ENCODE measurements at places on chromosomes 3 and 15. TPM values are rescaled to one million over a fixed set of nuclear protein-coding genes. Genes with fewer than 3 reads are reported as not detected.

RPL4 gene
- 1,891 TPM for total RNA-seq

ROBO2 gene
- not detected for total RNA-seq

SOX14 gene
- not detected for total RNA-seq

CNBP gene
- total RNA-seq, result 246 TPM

GATM gene
- total RNA-seq, result 0.28 TPM

P2RY14 gene
- total RNA-seq, result not detected

NUP210 gene
- 0.28 TPM for total RNA-seq

RLBP1 gene
- total RNA-seq, result not detected
